NCI-H2171 (cell line): ENCODE measurements at places on chromosomes 16 and 17.
A peak's percentile ranks its signal among the peaks of the same experiment; 100 is the strongest.

GRCh38 chr17:77428020-77428748, 287.4 kb downstream of the SEC14L1 start:
- no peak for DNase-seq

DNA sequence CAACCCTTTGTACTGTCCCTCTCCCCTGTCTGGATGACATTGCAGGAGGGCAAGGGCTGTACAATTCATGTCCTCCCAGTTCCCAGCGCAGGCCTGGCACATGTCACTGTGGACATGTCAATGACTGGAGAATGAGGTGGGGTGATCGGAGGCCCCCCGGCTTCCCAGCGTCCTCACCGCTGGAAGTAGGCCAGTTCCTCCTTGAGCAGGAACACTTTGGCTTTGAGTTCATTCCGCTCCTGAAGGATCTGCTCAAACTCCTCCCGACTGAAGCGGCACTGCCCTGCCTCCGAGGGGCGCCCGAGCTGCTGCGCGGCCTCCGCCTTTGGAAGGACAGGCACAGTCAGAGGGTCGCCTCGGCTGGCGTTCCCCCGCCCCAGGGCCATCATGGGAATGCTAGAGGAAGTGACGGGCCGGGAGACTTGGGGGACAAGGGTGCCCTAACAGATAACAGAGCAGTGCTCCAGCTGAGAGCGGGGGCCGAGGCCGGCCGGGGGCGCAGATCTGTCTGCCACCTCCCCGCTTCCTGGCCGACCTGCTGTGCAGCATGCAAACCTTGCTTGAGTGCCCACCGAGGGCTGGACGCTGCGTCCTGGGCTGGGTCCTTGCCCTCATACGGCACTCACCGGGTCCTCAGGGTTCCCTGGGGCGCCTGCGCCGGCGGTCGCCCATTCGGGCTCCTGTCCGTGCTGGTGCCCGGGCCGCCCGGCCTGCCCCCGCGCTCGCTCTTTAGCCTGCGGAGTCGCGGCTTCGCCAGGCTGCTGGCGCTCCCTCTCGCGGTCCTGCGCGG, 1.3 kb downstream of the RILP start:
- peak; percentile 76 for DNase-seq

- DNase-seq, result no peak
Measured at GRCh38 chr17:28057731-28058246, 15.3 kb downstream of the NLK start.

DNA sequence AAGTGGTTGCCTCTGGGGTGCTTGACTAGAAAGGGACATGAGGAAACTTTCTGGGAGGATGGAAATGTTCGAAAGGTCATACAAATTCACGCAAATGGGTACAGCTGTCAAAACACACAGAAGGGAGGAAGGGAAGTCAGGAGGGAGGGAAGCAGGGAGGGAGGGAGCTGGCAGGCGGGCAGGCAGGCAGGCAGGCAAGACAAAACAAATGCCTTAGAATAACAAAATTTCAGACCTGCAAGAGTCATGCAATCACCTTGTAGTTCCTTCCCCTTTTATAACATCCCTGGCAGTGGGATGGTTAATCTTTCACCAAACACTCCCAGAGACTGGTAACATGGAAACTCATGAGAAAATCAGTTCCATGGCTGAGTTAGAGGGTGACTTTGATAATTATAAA, 189.2 kb downstream of the STX8 start:
- DNase-seq, result no peak

DNA sequence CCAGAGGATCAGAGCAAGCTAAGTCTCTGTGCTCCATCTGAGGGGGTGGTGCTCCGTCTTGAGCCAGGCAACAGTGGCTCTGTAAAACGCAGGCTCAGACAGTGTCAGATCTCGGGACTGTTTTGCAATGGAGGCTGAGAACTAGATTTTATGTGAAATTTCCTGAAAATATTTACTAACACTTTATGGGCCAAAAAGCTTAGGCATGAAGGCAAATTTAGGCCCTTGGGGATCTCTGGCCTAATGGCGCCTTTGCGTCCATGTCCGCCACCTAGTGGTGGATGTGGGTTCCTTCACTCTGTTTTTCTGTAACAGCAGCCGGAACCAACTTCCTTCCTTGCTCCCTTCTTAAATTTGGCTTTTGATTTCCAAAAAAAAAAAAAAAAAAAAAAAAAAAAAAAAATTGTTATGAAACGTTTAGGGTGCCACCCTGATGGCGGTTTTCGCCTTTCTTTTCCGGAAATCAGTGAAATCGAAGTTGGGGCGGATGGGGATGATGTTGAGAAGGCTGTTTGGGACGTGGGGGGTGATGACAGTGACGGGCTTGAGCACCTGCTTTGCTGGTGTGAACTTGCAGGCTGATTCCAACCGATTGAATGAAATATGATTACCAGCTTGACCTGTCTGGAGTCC, 14.0 kb upstream of the ELAC2 start:
- DNase-seq, result peak; percentile 17

- no peak for DNase-seq
Measured at GRCh38 chr16:17538927-17539326, 68.2 kb upstream of the XYLT1 start.

GRCh38 chr17:10803350-10803749, 549 bp downstream of the TMEM238L start:
- DNase-seq, result no peak
